Left ventricle myocardium superior (tissue), 1 donor: ENCODE measurements at places on chromosomes 4 and X. TPM values are rescaled to one million over a fixed set of nuclear protein-coding genes. Genes with fewer than 3 reads are reported as not detected.

GRCh38 chr4:66571145-66571695 lies 900.9 kb upstream of the EPHA5 start:
- no peak for DNase-seq

DNA sequence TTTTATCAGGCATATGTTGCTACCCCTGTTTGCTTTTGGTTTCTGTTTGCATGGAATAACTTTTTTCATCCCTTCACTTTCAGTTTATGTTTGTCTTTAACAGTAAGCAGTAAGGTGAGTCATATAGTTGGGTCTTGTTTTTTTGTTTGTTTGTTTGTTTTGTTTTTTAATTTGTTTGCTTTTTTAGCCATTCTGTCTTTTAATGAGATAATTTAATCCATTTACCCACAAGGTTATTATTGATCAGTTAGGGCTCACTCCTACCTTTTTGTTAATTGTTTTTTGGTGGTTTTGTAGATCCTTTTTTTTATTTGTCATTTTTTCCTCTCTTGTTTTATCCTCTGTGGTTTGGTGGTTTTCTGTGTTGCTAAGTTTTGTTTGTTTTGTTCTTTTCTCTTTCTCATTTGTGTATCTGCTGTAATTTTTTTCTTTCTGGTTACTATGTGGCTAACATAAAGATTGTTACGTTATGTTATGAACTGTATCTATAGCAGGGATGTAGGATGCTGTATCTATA lies 379.5 kb upstream of the MAD2L1 start:
- no peak for DNase-seq

- DNase-seq: no peak
Observed at GRCh38 chr4:73344106-73344505, 60.0 kb upstream of the ALB start.

GRCh38 chr4:65865489-65865888 lies 195.2 kb upstream of the EPHA5 start:
- DNase-seq: no peak

- no peak for DNase-seq
Observed at GRCh38 chr4:76156635-76157034, 8.4 kb upstream of the NUP54 start.

DNA sequence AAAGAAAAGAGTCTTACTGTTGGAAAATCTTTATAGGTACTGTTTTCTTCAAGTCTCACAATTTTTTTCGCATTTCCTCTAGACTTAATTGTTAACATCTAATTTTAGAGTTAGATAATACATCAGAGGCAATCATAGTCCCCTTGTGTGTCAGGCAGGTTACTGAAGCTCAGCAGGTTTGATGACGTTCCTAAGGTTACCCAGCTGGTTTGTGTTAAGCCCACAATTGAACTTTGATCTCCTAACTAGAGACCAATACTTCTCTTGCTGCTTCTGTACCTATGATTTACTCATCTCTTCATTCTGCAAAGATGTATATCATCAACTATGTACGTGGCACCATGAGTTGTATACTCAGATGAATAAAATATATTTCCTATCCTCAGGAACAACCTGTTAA lies 131.6 kb upstream of the STIM2 start:
- DNase-seq: no peak

- DNase-seq: no peak
Observed at GRCh38 chrX:41661366-41662095, 27.2 kb upstream of the GPR34 start.

DNA sequence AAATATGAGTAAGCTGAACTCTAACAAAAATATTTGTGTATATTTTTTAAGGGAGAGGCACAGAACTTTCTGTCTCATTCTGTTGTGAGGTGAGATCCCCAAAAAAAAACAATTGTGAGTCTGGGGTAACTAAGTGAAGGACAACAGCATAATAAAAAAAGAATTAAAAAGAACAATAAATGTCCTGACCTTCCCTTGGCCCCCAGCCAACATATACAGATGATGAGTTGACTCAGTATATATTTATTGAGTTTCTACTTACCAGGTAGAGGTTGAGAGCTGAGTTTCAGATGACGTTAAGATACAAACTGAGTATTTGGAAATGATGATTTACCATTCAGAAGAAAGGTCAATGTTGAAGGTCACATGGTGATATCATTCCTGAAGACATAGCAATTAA lies 239.5 kb downstream of the KCNIP4 start:
- no peak for DNase-seq

Gene BMX
- total RNA-seq: 1.5 TPM

Gene TMPRSS11A
- total RNA-seq: not detected

Gene GLRA3
- not detected for total RNA-seq

Gene LDB2
- total RNA-seq: 27.4 TPM
